ENCODE measurements at places on chromosomes 1 and 21.
A peak's percentile ranks its signal among the peaks of the same experiment; 100 is the strongest.

GRCh38 chr1:203217139-203217655, 12.3 kb downstream of the CHIT1 start:
- DNase-seq: no peak

DNA sequence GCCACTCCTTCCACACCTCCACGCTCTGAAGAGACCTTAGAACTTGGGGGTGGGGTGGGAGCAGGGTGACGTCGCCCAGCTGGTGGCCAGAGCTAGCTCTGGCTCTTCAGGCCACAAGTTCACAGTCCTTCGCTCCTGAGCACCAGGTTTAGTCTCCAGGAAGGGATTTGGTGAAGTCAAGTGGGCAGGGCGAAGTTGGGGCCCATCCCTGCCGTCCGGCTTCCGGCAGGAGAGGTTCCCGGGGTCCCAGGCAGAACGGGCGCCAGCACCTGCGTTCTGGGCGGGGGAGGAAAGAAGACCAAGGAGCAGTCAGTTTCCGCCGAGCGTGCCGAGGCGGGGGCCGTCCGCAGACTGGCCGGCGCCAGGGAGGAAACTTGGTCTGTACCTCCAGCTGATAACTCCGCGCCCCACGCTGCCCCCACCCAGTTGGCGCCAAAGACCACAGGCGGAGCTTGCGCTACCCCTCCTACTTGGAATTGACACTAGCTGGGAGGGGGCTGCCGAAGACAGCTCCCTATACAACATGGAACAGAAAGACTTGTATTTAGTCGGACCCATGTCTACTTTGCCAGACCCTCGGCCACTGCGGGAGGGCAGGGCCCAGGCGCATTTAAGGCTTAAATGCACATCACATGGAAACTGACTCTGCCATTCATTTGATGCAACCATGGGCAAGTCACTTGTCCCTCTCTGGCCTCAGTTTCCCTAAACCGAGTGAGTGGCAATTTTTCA, 995 bp downstream of the ID3 start:
- DNase-seq: peak; percentile 69

DNA sequence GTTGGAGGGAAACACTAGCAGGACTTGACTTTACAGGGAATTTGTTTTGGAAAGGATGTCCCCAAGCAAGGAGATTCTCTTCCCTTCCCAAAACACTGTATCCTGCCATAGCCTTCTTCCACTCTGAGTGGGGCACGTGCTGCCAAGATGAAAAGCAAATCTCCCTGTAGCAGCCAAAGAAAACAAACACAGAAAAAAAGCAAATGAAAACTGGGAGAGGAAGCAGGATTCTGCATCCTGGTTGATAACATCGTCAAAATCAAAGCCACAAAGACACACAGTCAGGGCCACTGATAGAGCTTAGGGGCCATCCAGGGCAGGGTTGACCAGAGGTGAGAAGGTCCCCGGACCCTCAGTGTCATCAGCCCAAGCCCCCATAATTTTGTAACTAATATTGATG, 16.0 kb upstream of the MTARC2 start:
- DNase-seq: no peak

- DNase-seq: no peak
Observed at GRCh38 chr1:19468397-19468956, 16.9 kb downstream of the CAPZB start.

DNA sequence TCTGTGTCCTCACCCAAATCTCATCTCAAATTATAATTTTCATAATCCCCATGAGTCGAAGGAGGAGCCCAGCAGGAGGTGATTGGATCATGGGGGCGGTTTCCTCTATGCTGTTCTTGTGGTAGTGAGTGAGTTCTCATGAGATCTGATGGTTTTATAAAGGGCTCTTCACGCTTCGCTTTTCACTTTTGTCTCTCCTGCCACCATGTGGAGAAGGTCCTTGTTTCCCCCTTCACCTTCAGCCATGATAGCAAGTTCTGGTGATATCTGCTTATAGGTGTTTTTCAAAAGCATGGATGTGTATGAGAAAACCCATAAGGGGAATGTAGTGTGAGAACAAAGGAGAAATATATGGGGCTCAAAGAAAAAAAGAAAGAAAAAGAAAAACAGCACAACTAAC, 405.9 kb upstream of the RGS18 start:
- no peak for DNase-seq

GRCh38 chr1:17558954-17559614, 19.6 kb downstream of the ARHGEF10L start:
- DNase-seq: no peak

GRCh38 chr1:63877021-63877767, 103.4 kb downstream of the ROR1 start:
- DNase-seq: no peak

GRCh38 chr1:169514566-169515270, 29.0 kb upstream of the SLC19A2 start:
- DNase-seq: no peak

DNA sequence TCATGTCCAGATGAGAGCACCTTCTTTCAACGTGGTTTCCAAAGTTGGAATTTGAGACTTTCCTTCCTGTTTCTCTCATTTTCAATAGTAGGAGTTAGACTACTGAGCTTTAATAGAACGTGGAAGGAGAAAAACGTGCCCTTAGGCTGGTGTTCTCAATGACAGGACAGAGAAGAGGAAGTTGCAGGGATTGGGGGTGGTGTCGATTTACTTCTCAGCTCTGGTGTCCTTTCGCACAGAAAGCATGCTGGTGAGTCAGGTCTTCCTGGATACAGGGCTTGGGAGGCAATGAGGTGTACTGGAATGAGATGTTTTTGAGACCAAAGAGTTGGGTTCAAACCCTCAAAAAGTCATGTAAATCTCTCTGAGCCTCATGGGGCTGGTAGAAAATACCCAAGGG, 67.1 kb downstream of the HIVEP3 start:
- DNase-seq: peak; percentile 51

GRCh38 chr1:21534674-21535378, 25.6 kb downstream of the ALPL start:
- DNase-seq: peak; percentile 89

GRCh38 chr1:234841710-234842231, 231.8 kb upstream of the IRF2BP2 start:
- DNase-seq: no peak

- peak; percentile 16 for DNase-seq
Observed at GRCh38 chr1:232893481-232894313, 56.7 kb upstream of the NTPCR start.

GRCh38 chr1:102002057-102002456, 5.3 kb upstream of the OLFM3 start:
- DNase-seq: no peak

- no peak for DNase-seq
Observed at GRCh38 chr1:147283011-147283410, 40.5 kb downstream of the CHD1L start.

GRCh38 chr1:6950001-6950765, 164.9 kb downstream of the CAMTA1 start:
- no peak for DNase-seq

- no peak for DNase-seq
Observed at GRCh38 chr1:157111396-157112165, 12.0 kb upstream of the ETV3L start.

GRCh38 chr1:248688527-248689298, 13.9 kb downstream of the OR14I1 start:
- DNase-seq: no peak

- DNase-seq: peak; percentile 37
Observed at GRCh38 chr1:20165522-20165951, 20.4 kb upstream of the UBXN10 start.

DNA sequence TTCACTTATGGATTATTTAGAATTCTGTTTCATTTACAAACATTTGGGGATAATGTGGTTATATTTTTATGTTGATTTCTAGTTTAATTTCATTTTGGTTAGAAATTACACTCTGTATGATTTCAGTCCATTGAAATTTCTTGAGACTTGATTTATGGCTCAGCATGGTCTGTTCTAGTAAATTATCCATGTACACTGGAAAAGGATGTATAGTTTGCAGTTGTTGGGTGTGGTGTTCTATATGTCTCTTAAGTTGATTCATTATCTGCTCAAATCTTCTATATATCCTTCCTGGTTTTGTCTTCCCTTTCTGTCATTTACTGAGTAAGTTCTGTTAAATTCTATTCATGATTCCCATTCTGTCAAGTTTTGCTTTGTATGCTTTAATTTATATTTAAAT, 52.3 kb downstream of the RAP1A start:
- no peak for DNase-seq

- no peak for DNase-seq
Observed at GRCh38 chr1:208080396-208081286, 163.5 kb downstream of the PLXNA2 start.

DNA sequence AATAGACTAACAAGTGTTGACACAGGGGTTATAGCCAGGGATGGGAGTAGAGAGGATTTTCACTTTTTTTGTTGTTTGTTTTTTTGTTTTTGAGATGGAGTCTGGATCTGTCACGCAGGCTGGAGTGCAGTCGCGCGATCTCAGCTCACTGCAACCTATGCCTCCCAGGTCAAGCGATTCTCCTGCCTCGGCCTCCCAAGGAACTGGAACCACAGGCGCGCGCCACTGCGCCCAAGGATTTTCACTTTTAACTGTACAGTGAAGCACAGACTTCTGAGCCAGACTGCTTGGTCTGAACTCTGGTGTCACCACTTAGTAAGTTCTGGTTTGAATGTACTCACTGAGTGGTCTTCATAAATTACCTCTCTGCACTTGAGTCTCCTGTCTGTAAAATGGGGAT, 40.2 kb upstream of the WASF2 start:
- DNase-seq: no peak

DNA sequence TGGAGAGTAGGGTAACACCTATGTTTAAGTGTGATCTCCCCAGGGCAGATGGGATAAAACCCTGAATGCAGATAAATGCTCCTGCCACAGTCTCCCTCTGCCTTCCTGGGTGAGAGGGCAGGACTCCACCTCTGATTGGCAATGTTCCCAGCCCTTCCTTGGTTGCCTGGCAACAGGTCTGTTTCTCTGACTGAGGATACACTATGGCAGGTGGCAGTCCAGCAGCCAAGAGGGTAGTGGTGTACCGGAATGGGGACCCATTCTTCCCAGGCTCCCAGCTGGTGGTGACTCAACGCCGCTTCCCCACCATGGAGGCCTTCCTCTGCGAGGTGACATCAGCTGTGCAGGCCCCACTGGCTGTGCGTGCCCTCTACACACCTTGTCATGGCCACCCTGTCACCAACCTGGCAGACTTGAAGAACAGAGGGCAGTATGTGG, at the start of gene DCDC2B:
Gene DCDC2B, plus strand, starts transcription at position 199 of the 438 bp plus-strand sequence. Its CDS starts 5 bp downstream, at position 204.
- DNase-seq: peak; percentile 51

DNA sequence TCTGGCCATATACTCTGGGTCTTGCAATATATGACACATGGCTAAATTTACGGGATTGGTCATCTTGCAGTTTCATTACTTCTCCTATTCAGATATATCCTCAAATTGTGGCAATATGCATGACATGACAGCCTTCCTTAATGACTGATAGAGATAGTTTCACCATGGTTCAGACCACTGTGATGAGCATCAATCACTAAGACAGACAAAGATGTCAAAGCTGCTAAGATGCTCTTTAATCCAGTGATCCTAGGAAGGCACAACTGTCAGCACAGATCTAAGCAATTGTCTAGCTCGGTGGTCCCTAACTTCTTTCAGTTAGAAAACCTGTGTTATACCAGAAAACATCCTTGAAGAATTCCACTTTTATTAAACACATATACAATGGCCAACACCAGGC, 70.9 kb upstream of the ADGRL2 start:
- no peak for DNase-seq

GRCh38 chr1:109517337-109517736, 7.8 kb upstream of the AMIGO1 start:
- no peak for DNase-seq

GRCh38 chr21:37710546-37711285, 205.5 kb downstream of the KCNJ6 start:
- DNase-seq: no peak

DNA sequence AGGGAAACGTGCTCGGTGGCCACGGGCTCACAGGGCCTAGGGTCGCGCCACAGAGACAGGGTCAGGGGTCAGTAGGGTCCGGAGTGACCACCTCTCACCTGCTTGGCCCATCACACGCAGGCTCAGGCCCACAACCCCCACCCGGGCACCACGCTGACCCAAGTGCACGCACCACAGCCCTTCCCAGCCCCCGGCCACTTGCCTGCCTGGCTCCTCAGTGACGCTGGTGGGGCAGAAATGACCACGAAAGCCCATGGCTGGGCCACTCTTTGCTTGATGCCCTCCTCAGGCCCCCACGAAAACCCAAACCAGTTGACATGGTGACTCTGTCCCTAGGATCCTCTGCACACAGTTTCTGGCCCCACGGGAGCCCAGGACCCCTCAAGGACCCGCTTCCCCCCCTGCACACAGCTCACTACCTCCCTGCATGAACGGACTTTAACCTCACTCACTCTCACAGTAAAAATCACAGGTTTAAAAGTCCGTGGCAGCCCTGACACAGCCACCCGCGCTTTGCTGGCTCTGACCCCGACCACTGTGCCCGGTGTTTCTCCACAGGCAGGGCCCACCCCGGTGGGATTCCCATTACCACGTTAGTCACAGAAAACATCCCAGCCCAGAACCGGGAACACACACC, 20.7 kb downstream of the NADK start:
- DNase-seq: no peak

- peak; percentile 15 for DNase-seq
Observed at GRCh38 chr1:119971710-119972570, 75.6 kb upstream of the ADAM30 start.

- DNase-seq: no peak
Observed at GRCh38 chr1:169196161-169196560, 89.7 kb downstream of the ATP1B1 start.

GRCh38 chr1:245809361-245809760, 654.6 kb downstream of the KIF26B start:
- no peak for DNase-seq

GRCh38 chr1:221793439-221794078, 51.7 kb upstream of the DUSP10 start:
- DNase-seq: no peak

GRCh38 chr1:64896551-64896950, 69.8 kb downstream of the JAK1 start:
- no peak for DNase-seq

GRCh38 chr1:222202831-222203230, 345.1 kb downstream of the HHIPL2 start:
- DNase-seq: no peak

- DNase-seq: no peak
Observed at GRCh38 chr1:39488793-39489566, 2.5 kb upstream of the BMP8A start.

DNA sequence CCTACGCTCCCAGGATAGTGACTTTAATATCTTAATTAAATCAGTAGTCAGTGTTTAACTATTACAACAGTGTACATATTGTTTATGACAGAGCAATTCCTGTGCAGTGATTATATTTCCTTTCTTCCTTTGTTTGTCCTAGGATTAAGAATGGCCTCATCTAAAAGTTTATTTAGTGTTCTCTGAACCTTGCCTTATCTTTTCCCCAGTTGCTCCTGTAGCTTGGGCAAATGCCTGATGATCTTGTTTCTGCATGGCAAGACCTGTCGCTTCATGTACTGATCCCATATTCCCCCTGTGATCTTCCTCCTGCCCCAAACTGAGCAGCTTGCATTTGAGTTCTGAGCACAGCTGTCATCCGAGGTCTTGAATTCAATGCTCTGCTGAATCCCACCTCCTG, 69.1 kb upstream of the STUM start:
- peak; percentile 52 for DNase-seq

- peak; percentile 85 for DNase-seq
Observed at GRCh38 chr1:22780696-22781095, 70.1 kb downstream of the EPHB2 start.

- DNase-seq: no peak
Observed at GRCh38 chr21:36194024-36194423, 37.4 kb downstream of the DOP1B start.
